ENCODE measurements at places on chromosomes 4 and X.

GRCh38 chr4:52788806-52789205, 37.6 kb upstream of the ERVMER34-1 start:
- no peak for DNase-seq

DNA sequence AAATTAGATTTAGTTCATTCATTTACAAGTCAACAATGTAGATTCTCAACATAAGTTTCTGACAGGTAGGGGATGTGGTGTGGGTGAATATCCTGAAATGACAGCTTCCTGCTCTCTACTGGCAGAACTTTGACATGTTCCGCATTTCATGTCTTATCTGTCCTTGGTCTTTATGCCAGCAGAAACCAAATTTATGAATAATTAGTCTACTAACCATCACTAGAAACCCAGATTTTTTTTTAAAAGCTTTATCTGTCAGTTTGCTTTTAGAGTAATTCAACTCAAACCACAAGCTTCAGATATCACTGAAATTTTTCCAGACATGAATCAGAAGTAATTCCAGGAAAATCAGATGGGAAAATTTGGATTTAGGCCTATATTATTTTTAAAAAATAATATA, 17.9 kb downstream of the COQ2 start:
- no peak for DNase-seq

- DNase-seq: no peak
Measured at GRCh38 chrX:48685416-48685815, 1.8 kb downstream of the WAS start.

DNA sequence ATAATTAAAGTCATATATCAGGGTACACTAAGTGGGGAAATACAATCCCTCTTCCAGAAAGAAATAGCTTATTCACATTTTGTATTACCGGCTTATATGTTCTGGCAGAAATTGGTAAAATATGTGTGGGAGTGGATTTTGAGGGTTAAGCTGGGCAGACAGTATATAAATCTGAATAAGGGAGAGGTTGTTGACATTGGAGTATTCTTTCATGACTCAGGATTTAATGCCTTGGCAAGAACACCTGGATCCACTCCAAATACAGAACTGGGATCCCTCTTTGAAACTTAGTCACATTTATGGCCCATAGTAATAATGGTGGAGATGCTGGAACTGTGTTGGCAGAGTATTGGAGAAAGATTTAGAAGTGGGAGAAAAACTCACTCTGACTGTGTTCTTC, 54.3 kb upstream of the TET2 start:
- no peak for DNase-seq

- DNase-seq: peak; percentile 15
Measured at GRCh38 chr4:152014280-152014679, 253.5 kb upstream of the GATB start.

GRCh38 chr4:99593781-99594641, 19.4 kb downstream of the MTTP start:
- no peak for DNase-seq

DNA sequence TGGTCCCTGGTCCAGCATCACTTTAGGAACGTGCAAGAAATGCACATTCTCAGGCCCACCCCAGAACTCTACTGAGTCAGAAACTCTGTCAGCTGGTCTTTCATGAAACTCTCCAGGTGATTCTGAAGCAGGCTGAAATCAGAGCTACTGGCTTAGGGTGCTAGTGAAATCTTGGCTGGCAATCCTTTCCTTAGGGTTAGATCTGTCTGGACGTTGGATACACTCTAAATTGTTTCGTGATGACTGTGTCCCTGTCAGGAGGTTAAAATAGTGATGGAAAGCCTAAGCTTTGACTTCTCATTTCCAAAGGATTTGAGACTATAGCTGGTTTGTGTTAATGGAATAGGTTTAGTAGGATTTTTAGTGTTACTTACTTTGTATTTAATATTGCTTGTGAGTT, 99.1 kb downstream of the ARHGAP10 start:
- DNase-seq: no peak

DNA sequence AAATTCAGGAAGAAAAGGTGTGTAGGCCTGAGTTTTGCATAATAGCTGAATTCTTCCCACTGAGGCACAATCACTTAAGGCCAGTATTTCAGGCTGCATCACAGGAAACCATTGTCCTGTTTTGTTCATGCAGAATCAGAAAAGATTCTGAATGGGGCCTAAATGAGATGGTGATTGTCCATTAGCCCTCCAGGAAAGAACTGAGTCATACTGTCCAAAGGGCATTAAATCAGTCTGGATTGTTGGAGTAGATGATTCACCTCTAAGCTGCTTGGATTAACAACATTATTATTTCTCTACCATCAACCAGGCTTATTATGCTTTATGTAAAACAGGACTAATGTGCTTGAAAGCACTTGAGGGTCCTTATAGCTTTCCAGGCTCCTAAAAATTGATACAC, 36.2 kb downstream of the CT47B1 start:
- no peak for DNase-seq

DNA sequence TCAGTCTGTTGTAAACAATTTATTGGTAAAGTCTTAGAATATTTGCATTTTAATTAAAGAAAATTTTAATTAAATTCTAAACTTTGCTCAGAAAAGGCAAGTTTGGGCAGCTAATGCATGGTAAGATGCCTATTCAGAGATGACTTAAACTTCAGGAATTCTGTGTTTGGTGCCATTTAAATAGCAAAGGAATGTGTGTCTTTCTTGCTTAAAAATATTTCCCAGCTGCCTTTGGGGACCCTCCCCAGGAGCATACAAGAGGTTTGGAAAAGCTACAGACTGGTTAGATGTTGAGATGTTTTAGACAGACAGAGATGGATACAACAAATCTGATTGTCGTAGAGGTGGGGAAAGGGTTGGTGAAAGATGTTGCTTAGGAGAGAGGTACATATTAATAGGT, 36.5 kb downstream of the AFF2 start:
- no peak for DNase-seq

DNA sequence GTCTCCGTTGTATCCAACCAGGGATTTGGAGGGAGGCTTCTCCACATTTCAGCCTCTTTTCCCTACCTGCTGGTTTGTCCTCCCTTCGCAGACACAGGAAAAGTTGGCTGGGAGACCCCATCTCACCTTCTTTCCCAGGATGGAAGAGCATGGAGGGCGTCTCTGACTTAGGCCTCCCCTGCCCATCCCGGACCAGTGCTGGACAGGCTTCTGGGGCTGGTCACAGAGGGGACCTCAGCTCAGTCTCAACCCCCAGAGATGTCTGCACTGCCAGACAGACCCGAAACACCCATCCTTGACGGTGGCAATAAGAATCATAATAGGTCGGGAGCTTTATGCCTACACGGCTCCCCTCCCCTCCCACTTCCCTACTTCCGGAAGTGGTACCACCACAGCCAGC, 1.6 kb downstream of the WFS1 start:
- DNase-seq: no peak

DNA sequence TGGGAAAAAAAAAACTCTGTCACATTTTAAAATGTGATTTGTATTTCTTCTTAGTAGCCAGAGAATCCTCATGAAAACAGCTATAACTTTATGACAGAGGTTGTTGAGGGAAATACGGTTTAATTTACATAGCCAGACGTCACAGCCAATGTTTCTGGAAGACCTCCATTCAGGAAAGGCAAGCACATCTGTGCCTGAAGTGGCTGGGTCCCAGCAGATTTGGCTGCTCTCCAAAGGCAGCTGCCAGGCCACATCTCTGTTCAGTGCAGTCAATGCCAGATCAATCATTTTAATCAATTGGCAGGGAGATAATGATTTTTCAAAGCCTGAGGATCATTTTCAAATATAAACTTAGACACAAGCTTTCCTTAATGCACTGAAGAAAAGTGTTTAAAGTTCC, 86.5 kb upstream of the ZIC3 start:
- no peak for DNase-seq

DNA sequence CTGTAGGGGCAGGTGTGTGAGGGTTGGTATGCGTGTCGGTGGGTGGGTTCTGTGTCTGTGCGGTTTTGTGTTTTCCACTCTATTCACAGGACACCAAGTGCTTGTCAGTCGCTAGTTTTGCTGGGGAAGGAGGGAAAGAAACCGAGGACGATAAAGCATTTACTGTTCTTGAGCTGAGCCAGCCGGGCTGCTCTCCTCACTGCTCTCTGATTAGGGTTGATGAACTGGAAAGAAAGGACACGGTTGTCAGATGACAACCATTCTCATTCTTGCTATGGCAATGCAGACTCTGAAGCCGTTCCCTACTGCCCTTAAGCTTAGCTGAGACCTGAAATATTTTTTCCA, 832 bp downstream of the EGFL6 start:
- no peak for DNase-seq
